ENCODE measurements at places on chromosomes 5 and 9.

- DNase-seq: no peak
These were observed 291.9 kb upstream of the IRX1 start for GRCh38 chr5:3303777-3304176.

DNA sequence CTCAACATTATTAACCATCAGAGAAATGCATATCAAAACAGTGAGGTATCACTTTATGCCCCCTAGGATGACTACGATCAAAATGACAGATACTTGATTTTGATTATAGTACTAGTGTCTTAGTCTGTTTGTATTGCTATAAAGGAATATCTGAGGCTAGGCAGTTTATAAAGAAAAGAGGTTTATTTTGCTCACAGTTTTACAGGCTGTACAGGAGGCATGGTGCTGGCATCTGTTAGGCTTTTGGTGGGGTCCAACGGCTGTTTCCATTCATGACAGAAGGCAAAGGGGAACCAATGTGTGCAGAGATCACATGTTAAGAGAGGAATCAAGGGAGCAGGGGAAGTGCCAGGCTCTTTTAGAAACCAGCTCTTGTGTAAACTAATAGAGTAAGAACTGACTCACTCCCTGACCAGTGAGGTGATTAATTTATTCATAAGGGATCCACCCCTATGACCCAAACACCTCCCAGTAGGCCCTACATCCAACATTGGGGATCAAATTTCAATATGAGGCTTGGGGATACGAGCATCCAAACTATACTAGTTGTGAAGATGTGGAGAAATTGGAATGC is 16.0 kb upstream of the AFF4 start:
- peak; percentile 55 for DNase-seq

GRCh38 chr9:126474786-126475485 is 138.8 kb upstream of the LMX1B start:
- DNase-seq: no peak

DNA sequence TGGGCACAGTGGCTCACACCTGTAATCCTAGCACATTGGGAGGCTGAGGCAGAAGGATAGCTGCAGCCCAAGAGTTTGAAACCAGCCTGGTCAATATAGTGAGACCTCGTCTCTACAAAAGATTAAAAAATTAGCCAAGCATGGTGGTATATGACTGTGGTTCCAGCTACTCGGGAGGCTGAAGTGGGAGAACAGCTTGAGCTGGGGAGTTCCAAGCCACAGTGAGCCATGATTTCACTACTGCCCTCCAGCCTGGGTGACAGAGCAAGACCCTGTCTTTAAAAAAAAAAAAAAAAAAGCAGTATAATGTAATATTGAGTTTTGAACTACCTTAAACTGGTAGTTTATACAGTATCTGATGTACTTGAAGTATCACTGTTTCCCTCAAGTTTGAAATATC is 358.4 kb downstream of the EBF1 start:
- DNase-seq: no peak

- DNase-seq: no peak
These were observed 7.6 kb upstream of the AOPEP start for GRCh38 chr9:94718936-94719335.

DNA sequence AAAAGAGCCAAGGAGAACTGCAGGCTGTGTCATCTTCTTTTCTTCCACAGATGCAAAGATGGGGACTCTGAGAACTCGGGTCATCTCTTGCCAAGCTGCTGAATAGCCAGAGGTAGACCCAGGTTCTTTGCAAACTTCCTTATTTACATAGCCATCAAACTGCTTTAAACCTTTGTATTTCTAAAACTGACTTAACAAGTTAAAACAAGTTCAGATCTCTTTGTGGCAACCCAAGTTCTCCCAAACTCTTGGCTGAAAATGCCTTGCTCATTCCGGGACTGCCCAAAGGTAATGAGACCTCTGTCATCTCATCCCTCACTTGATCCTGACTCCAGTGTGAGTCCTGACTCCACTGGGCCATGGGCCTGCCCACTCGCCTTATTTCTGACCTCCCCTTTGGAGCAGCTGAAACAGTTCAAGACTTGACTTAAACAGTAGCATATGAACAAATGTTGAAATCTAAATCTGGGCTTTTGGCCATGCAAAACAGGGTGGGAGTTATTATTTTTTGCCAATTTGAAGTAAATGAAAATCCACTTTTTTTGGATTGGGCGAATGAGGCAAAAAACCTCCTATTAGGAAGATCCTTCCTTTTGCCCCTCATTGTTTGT is 50.6 kb downstream of the FBXL7 start:
- DNase-seq: no peak
